ENCODE measurements at places on chromosomes 1 and 21.

GRCh38 chr1:86748622-86749373, 44.4 kb downstream of the SH3GLB1 start:
- DNase-seq, result no peak

- no peak for DNase-seq
These were observed 9.4 kb downstream of the ZCCHC17 start for GRCh38 chr1:31306278-31306677.

DNA sequence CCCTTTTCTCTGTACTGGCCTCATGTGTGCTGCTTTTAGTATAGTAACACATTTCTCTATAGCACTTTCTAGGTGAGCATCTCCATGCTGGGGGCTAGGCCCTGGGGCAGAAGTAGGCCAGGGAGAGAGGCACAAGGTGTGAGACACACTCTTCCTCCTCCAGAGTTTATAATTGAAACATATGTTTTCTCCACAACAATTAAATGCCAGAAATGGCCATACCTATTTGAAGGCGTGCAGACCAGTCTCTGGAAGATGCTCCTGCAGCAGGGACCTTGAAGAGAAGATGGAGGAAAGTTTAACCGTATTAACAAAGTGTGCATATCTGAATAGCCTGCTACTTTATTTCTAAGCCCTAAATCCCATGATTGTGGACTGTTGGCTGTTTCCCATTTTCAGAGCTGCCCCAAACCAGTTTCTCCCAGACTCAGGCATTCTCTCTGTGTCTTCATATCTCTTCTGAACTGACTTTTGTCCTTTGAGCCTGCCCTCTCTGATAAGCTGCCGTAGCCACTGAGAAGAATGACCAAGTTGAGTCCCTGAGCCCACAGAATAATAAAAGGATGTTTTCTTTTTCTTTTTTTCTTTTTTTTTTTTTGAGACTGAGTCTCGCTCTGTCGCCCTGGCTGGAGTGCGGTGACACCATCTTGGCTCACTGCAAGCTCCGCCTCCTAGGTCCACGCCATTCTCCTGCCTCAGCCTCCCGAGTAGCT, 81.3 kb downstream of the LRRC8D start:
- no peak for DNase-seq

GRCh38 chr1:76340056-76340455, 265.5 kb downstream of the ST6GALNAC3 start:
- no peak for DNase-seq

- no peak for DNase-seq
These were observed 356.8 kb downstream of the LMO4 start for GRCh38 chr1:87685311-87686135.

- DNase-seq, result no peak
These were observed 116.4 kb downstream of the PBX1 start for GRCh38 chr1:164675342-164675904.

DNA sequence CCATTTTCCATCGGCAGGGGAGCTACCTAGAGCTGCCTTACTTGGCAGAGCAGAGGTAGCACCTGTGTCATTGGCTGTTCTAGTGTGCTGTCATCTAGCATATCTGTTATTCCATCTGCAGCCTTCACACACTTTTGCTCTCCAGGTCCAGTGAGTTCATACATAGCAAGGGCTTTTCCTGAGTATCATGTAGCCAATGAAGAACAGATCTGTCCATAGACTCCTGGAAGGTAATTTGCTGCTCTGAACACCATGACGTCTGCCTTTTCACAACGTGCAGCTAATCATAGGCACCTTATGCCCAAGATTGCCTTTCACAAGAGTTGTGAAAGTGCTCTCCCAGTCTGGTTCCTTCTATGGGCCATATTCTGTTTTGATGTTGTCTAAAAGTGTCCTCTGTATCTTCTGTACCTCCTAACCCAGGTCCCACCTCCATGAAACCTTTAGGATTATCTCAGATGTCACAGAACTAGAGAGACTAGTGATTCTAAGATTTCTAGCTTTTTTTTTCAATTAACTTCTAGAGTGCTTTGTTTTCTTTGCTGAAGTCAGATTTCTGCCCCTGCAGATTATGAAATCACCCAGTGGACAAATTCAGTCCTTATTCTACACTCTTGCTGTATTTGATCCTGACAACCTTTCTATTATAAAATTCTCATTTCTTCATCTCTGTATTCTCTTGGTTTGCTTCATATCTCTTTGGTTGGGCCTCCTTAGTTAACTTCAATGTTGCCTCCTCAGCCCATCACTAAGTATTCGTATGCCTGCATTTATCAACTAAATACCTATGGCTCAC, 134.8 kb downstream of the PBX1 start:
- DNase-seq, result no peak

- DNase-seq, result no peak
These were observed at the start of gene PLPP3 for GRCh38 chr1:56578963-56579875. TSS of gene PLPP3 (minus strand) at chr1:56579563. CDS start at chr1:56579016, 547 bp downstream.

Data from CD4-positive, alpha-beta T cell treated with Interleukin-4 for 1 hour (primary cell).